HCEC 1CT (cell line): ENCODE measurements at places on chromosomes 7 and 10.

GRCh38 chr10:74949843-74950765 is 123.7 kb downstream of the KAT6B start:
- DNase-seq = no peak

GRCh38 chr10:95457319-95457886 is 103.8 kb downstream of the SORBS1 start:
- no peak for DNase-seq

DNA sequence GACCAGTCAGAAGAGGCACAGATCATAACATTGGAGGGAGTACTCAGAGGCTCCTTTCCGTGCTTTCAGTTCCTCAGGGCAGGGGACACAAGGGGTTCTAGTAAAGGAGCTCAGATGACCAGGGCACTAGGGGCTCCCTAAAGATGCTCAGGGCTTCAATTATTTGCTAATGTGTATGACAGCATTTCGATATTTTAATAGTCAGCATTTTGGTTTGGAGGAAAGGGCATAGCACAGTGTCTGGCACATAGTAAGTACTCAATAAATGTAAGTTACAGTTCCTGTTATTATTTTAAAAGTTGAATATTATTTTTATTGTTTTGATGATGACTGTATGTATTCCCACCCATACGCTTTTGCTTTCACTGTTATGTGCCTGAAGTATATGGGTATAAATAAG is 260.0 kb downstream of the REEP3 start:
- DNase-seq = no peak

DNA sequence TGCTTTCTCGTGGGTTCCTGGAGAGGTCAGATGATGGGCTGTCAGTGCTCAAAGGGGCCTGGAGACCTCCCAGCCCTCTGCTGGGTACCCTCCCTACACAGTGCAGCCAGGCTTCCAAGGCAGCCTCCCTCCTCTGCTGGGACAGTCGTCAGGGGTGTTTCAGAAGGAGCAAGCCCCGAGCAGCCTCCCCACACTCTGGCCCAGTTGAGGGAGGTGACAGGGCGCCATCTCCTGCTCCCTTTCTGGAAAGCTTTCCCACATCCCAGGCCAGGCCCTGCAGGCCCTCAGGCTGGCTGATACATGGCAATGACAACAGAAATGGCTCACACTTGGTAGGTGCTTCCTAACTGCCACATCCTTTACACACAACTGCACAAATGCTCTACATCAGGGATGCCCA is 32.1 kb downstream of the KCNMA1 start:
- DNase-seq = peak; percentile 34

- no peak for DNase-seq
These were observed 141.6 kb downstream of the CAMK1D start for GRCh38 chr10:12490963-12491362.

DNA sequence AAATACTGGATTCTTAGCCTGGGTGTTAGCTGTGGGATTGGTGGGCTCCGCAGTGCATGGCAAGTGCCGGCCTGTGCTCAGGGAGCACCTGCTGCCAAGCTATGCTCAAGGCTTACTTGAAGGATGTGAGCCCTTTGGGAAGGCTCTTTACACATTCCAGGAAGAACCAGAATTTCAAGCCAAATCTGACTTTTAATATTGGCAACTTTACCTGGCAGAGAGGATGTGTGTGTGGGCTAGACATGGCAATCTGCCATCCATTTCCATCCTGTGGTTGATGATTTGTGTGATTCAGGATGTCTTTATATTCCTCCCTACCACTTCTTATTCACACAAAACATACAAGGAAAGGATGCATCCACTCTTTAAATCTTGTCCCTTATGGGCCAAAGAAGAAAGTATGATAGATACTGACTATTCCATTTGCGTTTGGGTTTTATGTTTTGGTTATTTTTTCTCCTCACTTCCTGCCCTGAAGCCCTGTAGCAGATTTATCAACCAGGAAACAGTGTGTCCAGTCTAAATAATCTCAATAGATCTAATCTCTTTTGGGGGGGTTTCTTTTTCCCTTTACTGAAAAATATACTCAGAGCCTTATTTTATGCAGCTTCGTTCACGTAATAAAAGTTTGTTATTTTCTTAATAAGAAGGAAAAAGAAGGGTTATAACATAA is 247.1 kb downstream of the COBL start:
- DNase-seq = no peak

DNA sequence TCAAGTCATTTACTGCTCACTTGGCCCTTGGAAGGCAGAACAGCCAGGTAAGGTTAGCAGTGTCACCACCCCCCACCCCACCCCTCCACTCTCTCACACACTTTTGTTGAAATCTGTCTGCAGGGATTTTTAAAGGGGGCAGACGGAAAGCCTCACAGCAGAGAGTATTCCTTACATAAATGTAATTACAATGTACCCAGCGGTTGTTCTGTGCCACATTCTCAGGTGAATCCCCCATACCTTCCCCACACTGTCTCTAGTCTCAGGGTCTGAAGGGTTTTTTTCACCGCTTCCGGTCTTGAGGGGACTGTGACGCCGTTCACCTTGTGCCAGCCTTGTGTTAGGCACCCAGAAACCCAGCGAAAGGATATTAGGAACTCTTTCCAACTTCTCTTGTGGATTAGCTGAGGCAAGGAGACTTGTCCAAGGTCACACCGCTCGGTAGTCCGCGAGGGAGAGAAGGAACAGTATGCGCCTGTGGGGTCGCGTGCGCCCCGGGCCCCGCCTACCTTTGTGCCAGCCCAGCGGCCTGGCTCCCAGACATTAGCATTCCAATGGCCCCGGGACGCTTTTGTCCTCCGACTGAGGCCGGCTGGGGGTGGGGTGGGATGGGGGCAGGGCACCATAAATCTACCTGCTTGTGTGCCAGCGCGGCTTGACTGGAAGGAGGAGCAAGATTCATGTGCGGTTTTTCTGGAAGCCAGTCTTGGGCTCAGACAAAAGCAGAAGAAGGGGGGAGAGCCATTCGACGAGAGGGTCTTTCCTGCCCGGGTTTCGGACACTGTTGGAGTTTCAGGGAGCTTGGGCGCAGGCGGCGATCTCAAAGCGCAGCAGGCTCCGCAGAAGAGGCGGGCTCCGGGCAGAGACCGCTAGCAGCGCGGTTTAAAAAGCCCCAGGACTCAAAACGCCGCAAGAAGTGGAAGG is 4.5 kb downstream of the NEUROG3 start:
- no peak for DNase-seq

- no peak for DNase-seq
These were observed 51.5 kb upstream of the MNX1 start for GRCh38 chr7:157061979-157062378.

GRCh38 chr7:63047546-63047945 is 951.1 kb upstream of the ZNF722 start:
- DNase-seq = no peak

DNA sequence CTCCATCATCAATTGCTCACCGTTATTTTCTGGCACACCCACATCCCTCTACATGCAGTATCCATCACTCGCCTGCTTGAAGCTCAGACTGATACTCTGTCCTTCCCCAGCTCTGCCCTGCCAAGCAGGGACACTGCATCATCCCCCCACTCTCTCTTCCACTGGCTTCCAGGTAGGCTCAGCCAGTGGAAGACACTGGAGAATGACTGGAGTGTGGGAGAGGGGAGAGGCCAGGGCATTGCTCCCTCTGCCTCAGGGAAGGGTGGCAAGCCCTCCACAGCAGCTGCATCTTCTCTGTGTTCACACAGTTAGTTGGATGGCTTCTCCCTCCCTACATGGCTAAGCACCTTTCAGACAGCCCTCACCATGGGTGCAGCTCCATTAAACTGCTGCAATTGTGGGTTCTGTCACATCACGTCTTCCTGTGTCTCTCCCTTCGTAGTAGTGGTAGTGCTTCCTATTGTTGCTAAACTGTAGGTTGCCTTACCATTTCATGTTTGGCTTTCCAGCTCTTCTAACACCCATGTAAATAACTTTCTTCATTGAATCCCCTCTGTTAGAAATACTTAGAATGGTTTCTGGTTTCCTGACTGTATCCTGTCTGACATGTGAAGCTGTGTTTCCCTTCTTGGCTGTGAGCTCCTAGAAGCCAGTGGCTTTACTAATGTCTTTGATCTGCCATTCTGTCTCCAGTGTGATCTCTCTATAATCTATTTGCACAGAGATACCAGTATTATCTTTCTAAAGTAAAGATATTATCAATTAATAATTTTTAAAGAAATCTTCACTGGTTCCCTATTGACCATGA is 483.7 kb upstream of the LRRN3 start:
- DNase-seq = no peak

DNA sequence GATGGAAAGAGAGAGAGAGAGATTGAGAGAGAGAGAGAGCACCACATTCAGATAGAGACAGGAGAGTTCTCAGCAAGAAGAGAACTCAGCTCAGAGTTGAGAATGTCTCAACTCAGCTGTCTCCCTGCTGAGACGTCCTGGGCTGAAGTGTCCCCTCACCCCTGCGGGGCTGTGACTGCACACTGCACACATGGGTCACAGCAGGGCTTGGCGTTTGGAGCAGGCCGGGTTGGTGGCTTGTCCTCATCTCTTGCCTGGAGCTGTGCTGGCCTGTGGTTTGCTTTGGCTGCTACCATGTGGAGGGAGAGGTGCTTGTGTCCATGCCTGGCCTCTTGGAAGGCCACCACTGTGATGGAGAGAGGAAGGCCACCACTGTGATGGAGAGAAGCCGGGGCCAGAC is 167.9 kb downstream of the RNF216 start:
- DNase-seq = no peak

- no peak for DNase-seq
These were observed 20.4 kb downstream of the ZNF365 start for GRCh38 chr10:62394556-62395018.

DNA sequence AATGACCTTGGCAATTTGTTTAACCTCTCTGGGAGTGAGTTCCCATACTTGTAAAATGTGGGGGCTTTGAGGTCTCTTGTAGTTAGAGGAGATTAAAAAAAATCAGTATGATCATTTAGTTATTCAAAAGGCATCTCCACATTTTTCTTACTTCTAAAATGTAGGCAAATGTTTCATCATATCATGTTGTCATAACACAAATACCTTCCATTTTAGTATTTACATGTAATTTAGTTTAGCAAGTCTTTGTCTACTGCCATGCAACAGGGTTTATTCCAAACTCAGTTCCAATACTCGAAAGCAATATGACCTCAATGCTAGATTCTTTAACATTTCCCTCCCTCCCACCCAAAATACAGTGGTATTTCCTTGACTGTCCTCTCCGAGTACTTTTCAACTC is 262.8 kb upstream of the IMMP2L start:
- no peak for DNase-seq

DNA sequence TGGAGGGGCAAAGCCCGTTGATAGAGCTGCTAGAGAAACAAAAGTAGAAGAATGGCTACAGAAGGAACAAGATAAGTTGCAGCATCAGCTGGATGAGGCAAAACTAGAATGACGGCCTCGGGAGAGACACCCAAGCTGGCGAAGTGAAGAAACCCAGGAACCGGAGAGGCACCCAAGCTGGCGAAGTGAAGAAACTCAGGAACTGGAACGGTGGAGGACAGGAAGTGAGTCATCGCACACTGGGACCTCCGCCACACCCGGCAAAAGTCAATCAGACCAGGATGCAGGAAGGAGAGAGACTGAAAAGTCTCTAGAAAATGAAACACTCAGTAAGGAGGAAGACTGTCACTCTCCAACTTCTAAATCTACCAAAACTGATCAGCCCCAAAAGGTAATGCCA is 133.0 kb upstream of the NEBL start:
- DNase-seq = no peak

- no peak for DNase-seq
These were observed 294.3 kb upstream of the PFKP start for GRCh38 chr10:2772816-2773631.

DNA sequence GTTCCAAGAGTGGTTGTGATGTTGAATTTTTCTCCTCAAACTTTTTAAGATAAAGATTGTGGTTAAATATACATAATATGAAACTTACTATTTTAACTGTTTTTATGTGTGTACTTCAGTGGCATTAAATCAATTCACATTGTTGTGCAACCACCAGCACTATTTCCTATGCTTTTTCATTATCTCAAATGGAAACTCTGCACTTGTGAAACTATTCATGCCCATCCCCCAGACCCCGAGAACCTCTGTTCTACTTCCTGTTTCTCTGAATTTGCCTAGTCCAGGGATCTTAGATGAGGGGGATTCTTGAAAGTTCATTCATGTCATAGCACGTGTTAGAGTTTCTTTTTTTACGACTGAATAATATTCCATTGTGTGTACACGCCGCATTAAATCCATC is 67.0 kb downstream of the WDR37 start:
- DNase-seq = no peak

GRCh38 chr7:114104035-114104434 is 185.2 kb upstream of the PPP1R3A start:
- no peak for DNase-seq

- no peak for DNase-seq
These were observed 882.9 kb downstream of the NRG3 start for GRCh38 chr10:82757901-82758300.

DNA sequence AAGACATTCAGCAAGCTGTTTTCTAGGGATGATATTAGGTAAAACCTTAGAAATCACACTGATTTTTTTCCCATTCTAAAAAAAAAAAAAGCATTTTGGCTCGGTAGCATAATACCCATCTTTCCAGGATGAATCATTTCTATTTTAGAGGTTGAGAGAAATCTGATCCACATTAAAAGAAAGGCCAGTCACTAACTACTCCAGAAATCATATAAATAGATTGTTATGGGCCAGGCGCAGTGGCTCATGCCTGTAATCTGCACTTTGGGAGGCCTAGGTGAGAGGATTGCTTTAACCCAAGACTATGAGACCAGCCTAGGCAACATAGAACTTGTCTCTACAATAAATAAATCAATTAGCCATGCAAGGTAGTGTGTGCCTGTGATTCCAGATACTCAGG is 164.3 kb downstream of the BAMBI start:
- DNase-seq = peak; percentile 41

DNA sequence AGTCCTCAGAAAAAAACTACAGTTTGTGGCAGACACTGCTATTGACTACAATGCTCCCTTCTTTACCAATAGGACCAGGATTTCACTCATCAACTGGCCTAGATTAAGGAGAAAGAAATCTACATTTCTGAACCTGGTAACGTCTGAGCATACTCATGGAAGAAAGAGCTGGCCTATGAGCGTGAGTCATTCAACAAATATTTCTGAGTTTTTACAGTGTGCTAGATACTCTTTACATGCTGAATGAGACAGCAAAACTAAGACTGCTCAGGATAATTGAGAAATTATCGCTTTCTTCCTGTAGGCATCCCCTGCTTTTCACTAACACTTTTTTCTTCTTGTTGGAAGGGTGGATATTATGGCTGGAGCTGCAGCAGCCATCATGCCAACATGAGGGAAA is 609.7 kb downstream of the TNS3 start:
- DNase-seq = peak; percentile 80

DNA sequence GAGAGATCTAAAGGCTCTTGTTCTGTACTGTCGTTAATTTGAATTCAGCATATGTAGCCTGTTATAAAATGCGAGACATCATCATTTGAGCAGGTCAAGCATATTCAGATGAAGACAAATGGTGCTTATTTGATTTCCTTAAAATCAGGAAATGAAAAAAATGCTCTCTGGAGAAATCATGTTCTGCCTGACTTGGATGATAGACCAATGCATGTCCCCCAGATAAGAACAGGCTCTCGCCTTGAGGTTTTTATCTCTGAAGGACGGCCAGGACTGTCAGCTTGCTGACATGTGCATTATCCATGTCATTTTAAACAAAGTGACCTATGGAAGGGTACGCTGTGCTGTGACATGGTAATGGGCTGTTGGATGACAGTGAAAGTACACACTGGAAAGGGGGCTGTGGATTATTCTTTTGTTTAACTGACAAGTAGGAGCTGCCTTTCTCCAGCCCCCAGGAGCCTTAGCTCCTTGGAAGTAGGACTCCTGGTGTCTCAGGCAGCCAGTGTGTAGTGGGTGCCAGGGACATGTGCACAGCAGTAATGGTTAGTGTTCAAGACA is 695.1 kb upstream of the GALNT17 start:
- DNase-seq = no peak

GRCh38 chr10:43086321-43086942 is 9.6 kb downstream of the RET start:
- DNase-seq = no peak
